ENCODE measurements at places on chromosomes 13 and 19. TPM values are rescaled to one million over a fixed set of nuclear protein-coding genes. Genes with fewer than 3 reads are reported as not detected.
A peak's percentile ranks its signal among the peaks of the same experiment; 100 is the strongest.

ZSCAN4 gene
- not detected for total RNA-seq

DPF1 gene
- total RNA-seq, result 0.37 TPM

ZNF667 gene
- 4.7 TPM for total RNA-seq

TEX30 gene
- total RNA-seq, result 13.7 TPM

EPS8L1 gene
- total RNA-seq, result 3.9 TPM

TNFSF13B gene
- total RNA-seq, result 1.0 TPM

ZNF256 gene
- 11.8 TPM for total RNA-seq

C3 gene
- 338 TPM for total RNA-seq

ZNF442 gene
- total RNA-seq, result 3.8 TPM

TMED1 gene
- total RNA-seq, result 35.0 TPM

ZNF888 gene
- 2.1 TPM for total RNA-seq

CASP14 gene
- not detected for total RNA-seq

LILRA5 gene
- total RNA-seq, result 1.3 TPM

STX10 gene
- 39.2 TPM for total RNA-seq

DNA sequence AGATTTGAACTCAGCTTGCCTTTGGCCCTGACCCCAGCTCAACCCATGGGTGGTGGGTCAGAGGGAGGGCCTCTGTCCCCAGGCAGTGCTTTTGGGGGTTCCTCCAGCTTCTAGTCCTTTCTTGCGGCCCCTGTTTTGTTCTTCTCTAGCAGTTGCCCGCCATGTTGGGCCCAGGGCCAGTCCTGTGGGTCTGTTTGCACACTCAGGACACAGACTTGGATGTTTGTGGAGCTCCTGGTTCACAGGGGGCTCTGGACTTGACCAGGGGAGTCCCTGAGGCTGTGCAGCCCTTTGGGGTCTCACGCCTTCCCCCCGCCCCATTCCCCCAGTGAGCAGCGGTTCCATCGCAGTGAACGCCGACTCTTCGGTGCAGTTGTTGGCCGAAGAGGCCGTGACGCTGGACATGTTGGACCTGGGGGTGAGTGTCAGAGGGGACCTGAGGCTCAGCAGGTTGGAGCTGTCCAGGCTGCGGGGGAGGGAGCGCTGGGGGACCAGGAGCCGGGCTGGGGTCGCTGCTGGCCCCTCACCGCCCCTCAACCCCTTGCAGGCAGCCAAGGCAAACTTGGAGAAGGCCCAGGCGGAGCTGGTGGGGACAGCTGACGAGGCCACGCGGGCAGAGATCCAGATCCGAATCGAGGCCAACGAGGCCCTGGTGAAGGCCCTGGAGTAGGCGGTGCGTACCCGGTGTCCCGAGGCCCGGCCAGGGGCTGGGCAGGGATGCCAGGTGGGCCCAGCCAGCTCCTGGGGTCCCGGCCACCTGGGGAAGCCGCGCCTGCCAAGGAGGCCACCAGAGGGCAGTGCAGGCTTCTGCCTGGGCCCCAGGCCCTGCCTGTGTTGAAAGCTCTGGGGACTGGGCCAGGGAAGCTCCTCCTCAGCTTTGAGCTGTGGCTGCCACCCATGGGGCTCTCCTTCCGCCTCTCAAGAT is 2.5 kb downstream of the ATP5F1D start:
- peak; percentile 92 for DNase-seq

- DNase-seq, result no peak
These were observed 113.3 kb downstream of the SIPA1L3 start for GRCh38 chr19:38020311-38020710.

- no peak for DNase-seq
These were observed 9.0 kb downstream of the RHPN2 start for GRCh38 chr19:33055718-33056117.

DNA sequence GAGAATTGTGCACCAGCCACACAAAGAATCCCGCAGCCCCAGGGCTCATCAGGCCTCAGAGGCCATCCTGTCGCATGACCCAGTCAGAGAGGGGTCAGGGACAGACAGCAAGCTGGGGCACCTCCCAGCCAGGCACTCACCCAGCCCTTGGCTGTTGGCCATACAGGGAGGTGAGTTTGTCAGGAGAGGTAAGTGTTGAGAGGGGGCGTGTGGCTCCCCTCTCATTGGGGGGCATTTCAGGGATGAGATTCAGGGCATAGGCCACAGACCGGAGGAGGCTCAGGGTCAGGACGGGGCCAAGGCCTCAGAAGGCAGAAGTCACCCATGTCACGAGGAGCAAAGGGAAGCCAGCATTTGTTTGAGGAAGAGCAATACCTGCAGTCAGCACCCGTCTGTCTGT is 37.1 kb downstream of the MYO9B start:
- DNase-seq, result no peak

DNA sequence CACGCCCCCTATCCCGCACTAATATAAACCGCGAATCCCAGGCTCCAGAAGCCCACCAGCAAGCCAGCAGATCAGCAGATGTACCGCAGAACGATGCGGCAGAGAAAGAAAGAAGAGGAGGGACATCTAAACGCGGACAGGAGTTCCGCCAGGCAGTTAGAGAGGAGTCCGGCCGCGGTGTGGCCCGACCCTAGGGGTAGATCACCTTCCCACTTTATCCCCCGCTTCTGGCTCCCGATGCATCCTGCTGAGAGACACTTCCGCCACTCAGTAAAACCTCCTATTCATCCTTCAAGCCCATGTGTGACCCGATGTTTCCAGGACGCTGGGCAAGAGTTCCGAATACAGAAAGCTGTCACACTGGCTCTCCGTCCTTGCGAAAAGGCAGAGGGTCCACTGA is 1046.8 kb downstream of the SLITRK5 start:
- no peak for DNase-seq

DNA sequence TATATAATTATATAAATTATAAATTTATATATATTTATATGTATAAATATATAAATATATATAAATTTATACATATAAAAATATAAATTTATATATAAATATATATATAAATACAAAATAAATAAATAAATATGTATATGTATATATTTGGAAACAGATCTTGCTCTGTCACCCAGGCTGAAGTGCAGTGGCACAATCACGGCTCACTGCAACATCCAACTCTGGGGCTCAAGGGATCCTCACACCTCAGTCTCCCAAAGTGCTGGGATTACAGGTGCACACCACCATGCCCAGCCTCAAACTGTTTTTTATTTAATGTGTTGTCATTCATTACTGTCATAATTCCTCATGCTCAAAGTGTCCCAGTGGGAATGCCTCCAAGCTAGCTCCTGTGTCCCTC is 25.2 kb upstream of the PDCD5 start:
- DNase-seq, result no peak

DNA sequence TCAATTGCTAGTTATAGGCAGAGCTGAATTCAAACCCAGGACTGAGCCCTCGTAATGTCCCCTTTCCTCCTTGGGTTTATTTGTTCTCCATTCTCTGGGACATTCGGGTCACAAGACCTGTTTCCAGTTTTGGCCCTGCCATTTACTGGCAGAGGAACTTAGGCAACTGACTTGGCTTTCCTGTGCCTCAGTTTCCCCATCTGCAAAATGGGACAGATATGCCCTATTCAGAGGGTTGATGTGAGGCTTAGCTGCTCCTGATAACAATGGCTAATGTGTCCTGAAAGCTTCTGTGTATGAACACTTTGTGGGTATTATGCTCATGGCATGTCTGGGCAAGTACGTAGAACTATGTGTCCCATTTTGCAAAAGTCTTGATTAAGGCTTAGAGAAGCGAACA is 996 bp downstream of the ZNF524 start:
- no peak for DNase-seq

GRCh38 chr13:40911341-40911740 is 107.8 kb downstream of the ELF1 start:
- DNase-seq, result no peak

DNA sequence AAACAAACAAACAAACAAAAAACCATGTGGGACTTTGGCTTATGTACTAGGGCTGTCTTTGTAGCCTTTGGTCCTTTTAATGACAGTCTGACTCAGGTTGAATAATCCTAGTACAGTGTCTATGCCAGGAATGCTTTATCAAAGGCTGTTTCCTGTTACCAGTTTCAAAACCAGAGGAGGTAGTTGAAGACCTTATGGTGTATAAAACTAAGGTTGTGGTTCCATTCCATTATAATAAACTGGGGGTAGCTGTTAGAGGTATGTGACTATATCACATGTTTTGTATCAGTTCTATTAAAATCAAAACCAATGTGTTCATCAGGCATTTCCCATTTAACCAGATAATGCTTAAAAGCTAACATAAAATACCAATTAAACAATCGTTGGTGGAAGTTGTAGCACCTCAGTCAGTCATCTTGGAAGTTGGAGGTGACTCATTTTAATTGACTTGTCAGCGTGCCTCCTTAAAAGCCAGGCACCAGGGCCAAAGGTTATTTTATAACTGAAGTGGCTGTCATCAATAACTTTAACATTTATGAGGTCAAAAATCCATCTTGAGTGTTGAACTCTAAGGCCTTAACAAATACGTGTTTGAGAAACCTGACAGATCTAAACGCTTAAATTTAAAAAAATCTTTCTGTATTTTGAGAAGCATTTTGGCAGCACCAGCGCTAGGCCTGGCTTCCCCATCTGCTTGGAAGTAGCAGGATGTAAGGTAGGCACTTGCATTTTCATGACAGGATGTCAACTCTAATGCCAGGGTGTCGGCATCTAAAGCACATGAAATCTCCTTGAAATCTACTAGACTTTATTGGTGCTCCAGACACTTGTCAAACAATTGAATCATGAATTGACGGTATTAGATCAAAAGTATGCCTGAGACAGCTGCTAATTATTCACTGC is 162.5 kb downstream of the LMO7 start:
- no peak for DNase-seq

DNA sequence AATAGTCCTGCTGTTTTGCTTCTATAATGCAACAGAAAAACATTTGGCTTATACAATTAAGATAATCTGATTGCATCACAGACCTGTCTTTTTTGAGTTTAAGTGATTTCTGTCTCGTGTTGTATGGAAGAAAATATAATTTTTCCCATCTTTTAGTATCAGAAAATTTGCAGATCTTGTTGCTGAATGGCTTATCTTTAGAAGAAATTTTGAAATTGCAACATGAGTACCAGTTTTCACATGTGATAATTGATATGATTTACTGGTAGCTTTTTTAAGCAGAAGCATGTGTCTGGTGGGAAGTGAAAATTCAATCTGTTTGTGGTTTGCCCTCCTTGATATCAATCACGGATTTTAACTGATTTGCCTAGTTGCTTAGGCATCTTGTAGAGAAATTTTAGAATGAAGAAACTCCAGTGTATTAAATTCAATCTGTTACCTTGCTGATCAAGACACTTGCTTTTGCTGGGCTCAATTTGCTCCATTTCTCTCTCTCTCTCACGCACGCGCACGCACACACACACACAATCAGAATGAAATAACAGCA is 89.8 kb upstream of the MYCBP2 start:
- no peak for DNase-seq

GRCh38 chr13:44471686-44472085 is 98.1 kb downstream of the SERP2 start:
- DNase-seq, result no peak

- no peak for DNase-seq
These were observed 15.7 kb upstream of the OBI1 start for GRCh38 chr13:78674638-78675037.

- DNase-seq, result peak; percentile 85
These were observed 3.9 kb upstream of the TTC9B start for GRCh38 chr19:40221858-40222619.

DNA sequence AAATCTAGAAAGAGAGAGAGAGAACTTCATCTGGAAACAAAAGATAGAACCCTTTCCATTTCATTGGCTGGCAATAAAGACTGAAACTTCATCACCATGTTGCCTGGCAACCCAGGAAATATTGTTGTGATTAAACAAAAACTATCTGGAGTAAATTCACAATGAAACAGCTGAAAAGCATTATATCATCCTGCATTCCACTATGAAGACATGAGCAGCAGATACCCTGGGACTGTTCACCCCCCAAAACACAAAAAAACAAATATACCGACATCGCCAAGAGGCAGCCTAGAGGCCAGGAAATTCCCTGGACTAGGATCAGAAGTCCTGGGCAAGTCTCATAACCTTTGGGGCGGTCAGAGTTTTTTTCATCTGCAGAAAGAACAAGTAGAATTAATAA is 158.3 kb downstream of the FOXO1 start:
- no peak for DNase-seq

DNA sequence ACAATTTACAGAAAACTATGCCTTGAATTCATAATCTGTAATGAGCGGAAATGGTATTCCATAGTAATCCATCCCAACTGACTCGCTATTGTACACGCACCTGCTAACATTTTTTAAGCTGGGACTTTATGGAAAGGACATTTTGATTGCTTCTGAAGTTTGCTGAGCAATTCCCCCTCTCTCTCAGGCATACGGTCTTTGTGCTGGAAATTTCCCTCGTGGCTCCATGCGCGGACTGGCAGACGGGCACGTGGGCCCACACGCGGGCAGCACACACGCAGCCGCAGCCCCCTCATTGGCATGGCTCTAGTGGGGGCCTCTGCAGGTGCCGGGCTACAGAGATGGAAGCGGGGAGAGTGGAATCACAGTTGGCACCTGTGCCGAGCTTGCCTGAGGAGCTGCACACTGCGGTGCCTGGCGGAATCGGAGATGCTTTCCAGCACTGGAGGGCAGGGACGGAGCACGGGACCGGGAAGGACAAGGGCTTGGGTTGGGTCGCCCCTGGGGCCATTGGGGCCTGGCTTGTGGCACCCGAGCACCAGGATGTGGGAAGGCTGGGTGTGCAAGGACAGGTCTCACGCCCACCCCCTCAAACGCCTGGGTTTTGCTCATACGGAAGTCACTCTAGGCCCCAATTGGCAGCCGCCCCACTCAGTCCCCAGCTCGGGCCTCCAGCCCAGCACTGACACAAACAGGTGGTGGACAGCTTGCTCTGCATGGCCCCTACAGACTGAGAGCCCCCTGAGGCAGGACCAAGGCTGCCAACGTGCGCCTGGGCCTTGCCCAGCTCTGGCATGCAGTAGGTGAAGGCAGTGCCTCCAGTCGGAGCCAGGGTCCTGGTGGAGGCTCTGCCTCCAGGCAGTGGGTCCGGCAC is 30.2 kb upstream of the CCNE1 start:
- DNase-seq, result no peak

DNA sequence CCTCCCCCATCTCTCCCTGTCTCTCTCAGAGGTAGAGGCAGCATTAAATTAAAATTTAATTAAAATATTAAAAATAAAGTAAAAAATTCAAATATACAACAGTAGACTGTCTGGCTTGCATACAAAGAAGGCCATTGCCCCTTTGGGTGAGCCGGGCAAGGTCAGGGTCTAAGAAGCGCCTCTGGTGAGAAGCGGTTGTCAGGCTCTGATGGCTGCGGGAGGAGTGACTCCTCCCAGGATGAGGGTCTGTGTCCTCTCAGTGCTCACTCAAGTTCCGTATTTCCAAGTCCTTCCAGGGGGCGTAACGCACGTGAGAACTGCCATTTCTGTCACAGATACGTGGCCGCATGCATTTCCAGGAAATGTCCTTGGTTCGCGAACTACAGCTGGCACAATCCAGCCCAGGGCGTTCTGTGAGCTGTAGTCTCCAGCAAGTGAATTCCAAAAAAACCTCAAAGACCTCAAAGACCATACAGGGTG is 737 bp upstream of the ZNF181 start:
- DNase-seq, result peak; percentile 65

GRCh38 chr19:39342647-39343305 is 555 bp downstream of the SAMD4B start:
- DNase-seq, result no peak

- DNase-seq, result no peak
These were observed 56.8 kb downstream of the SKA3 start for GRCh38 chr13:21119526-21119925.

Measured in heart left ventricle (tissue), 16 donors.